ENCODE measurements at places on chromosomes 2 and 18. TPM values are rescaled to one million over a fixed set of nuclear protein-coding genes. Genes with fewer than 3 reads are reported as not detected.

GRCh38 chr2:219037783-219038499 lies 3.4 kb downstream of the CFAP65 start:
- DNase-seq: no peak

- DNase-seq: no peak
Observed at GRCh38 chr2:42827647-42828486, 35.5 kb upstream of the HAAO start.

DNA sequence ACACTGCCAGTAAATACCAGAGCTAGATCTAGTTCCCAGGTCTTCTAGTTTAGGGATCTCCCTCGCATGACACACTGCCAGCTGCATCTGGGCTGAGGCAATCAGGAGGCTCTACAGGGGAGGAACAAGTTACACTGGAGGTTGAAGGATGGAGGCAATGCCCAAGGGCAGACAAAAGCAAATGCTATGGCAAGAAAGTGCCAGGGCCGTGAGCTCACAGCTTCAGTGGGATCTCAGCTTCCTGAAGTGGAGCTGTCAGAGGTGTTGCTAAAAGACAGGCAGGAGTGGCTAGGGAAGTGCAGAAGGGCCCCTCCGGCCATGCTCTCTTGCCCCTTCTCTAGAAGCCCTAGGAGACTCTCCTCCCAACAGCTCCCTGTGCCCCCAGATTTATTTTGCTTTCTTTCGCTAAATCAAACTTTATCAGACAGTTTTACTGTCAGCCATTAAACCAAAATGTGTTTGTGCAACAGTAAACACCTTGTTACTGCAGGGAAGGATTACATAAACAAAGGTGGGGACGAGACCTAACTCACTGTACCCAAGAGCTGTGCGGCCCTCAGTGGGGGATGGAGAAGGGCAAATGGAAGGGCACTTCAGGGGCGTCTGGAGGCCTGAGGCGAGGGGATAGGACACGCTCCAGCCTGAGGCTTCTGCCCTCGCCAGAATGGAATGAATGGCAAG lies 39.4 kb upstream of the PKDCC start:
- no peak for DNase-seq

SP5 gene
- not detected for polyA plus RNA-seq

GRCh38 chr2:174180726-174181236 lies 67.6 kb downstream of the OLA1 start:
- DNase-seq: no peak

- no peak for DNase-seq
Observed at GRCh38 chr2:1865716-1866234, 121.5 kb upstream of the PXDN start.

- DNase-seq: no peak
Observed at GRCh38 chr2:73593680-73594079, 48.5 kb downstream of the NAT8 start.

DNA sequence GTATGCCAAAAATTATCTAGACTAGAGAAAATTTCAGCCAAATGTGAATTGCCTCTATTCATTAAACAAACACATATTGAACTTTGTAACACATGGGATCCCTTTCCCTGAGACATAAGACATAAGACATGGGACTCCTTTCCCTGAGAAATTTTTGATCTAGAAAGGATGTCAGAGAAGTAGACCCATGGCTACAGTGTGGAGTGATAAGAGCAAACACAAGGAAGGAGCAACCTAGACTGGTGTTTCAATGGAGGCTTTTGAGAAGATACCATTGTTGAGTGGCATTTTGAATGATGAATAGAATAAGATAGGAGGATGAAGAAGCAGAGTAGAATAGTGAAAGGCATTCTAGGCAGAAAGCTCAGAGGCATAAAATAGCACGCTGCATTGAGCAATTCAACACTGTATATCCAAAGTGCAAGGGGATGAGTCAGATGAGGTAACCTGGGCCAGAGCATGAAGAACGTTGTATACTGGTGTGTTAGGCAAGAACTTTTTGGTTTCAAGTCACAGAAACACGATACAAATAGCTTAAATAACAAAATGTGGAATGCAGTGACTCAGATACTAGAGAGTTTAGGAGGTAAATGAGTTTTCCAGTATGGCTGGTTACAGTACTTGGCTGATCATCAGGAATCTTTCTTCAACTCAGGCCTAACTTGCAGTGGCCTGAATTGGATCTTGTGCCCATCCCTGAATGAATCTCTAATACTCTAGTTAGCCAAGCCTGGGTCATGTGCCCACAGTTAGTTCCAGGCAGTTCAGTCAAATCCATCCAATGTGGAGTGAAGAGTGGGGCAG lies 129.8 kb upstream of the TANK start:
- DNase-seq: no peak

GRCh38 chr2:120465989-120466703 lies 120.2 kb downstream of the INHBB start:
- no peak for DNase-seq

VIT gene
- polyA plus RNA-seq: not detected

DNA sequence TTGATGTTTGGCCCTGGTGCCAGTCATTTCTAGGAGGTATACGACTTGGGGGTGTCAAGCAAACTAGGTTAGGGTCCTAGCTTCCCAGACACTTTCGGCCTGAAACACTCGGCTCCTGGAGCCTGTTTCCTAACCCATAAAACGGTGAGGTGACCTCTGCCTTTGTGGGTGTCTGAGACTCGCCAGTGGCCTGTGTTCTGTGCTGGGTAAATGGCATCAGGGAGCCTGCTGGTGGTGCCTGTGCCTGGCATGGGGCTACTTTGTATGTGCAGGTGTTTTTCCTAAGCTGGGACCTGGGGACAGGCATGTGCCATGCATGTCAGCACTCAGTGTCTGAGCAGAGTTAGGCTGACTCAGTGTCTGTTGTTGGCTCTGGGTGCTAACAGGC lies 139.2 kb downstream of the GLI2 start:
- no peak for DNase-seq

DNA sequence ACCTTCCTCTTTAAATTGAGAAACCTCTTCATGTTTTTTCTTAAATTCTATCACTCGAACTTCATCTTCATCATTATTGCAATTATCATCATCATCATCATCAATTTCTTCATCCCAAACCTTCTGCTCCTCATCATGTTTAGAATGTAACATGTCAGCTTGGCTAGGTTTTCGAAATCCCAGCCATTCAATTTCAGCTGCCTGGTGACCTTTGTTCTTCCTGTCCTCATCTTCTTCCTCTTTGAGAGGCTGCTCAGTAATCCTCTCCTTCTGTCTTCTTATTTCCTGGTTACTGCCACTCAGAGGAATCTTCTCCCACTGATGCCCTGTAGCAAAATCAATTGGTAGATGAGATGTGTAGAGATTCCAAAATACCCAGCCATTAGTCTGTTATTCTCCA lies 4.2 kb downstream of the ERMN start:
- DNase-seq: no peak

GRCh38 chr2:120430501-120430830 lies 84.5 kb downstream of the INHBB start:
- DNase-seq: no peak

- no peak for DNase-seq
Observed at GRCh38 chr2:44005846-44006245, 10.1 kb upstream of the LRPPRC start.

DNA sequence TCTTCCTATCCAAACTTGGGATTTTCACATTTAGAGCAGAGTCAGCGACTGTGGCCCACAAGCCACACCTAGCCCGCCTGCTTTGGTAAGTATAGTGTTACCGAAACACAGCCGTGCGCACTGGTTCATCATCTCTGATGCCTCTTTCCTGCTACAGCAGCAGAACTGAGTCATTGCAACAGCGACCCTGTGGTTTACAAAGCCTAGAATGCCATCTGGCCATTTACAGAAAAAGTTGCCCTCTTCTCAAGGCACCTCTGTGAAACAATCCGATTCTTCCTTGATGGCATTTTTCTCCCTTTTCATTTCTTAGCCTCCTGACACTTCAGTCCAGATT lies 10.7 kb upstream of the IAH1 start:
- no peak for DNase-seq

- no peak for DNase-seq
Observed at GRCh38 chr2:174442546-174443510, 44.0 kb downstream of the GPR155 start.

- no peak for DNase-seq
Observed at GRCh38 chr2:238869293-238870124, 21.6 kb downstream of the TWIST2 start.

DNA sequence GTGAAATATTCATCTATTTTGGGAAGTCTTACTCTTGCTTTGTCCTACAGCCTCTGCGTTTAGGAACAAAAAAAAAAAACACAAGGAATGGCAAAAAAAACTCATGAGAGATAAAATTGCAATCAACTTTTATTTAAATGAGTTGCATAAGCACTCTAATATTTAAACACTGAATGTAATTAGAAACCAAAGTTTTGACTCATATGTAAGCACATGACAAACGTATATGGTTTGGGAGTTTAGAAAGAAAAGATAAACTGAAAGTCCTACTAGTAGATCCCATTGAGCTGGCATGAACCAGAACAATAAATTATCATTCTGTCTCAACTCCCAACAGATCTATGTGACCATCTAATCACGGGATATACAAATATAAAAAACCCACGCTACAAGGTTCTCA lies 44.8 kb downstream of the REV1 start:
- DNase-seq: no peak

DNA sequence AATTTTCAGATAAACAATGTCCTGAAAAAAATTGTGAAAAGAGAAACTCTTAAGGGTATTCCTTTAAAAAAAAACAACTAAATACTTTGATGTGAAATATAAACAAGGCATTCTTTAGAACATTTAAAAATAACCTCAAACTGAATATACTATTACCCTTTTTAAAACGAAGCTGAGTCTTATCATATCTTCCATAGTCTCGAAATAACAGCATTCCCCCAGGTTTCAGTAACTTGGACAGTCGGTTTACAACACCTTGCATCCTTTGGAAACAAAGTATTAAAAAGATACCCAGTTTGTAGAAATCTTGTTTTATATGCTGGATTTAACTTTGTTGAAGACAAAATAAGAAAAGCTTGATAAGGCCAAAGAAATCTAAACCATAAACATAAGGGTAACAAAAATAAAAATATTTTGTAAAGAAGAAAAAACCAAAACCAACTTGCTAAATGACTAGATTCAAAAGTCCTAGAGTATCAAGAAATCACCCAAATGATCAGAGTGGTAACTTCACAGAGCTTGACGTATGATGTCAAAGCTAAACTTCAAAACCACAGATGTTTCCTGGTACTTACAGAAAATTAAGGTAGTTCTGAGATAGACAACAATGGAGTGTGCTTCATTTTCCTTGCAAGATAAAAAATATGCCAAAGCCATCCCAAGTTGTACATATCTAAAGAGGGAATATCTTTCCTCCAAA lies 107.8 kb downstream of the METTL8 start:
- DNase-seq: no peak

NEDD4L gene
- polyA plus RNA-seq: 12.1 TPM

DNA sequence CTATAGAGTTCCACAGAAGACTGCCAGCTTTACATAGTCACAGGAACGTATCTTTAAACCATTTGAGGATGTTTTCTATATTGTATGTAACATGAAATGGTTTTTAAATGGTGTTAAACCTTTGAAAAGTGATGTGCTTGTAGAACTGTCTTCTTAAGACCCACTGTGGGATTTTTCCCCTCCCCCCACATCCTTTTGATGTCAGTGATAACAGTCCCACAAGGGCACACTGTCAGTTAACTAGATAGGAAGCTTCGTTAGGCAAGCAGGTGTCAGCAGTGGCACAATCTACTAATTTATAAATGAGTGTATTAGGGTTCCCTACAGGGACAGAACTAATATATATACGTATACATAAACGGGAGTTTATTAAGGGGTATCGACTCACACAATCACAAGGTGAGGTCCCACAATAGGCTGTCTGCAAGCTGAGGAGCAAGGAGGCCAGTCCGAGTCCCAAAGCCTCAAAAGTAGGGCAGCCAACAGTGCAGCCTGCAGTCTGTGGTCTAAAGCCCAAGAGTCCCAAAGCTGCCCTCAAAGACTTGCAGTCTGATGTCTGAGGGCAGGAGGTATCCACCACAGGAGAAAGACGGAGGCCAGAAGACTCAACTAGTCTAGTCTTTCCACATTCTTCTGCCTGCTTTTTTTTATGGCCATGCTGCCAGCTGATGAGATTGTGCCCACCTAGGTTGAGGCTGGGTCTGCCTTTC lies 23.8 kb upstream of the HNRNPLL start:
- no peak for DNase-seq

- no peak for DNase-seq
Observed at GRCh38 chr18:616380-616995, 19.7 kb downstream of the CLUL1 start.

GRCh38 chr18:74334242-74334893 lies 18.7 kb downstream of the C18orf63 start:
- no peak for DNase-seq

ANKMY1 gene
- polyA plus RNA-seq: 9.3 TPM

POMC gene
- 11.0 TPM for polyA plus RNA-seq

- DNase-seq: no peak
Observed at GRCh38 chr2:210046851-210047500, 44.5 kb downstream of the RPE start.

GRCh38 chr2:74535440-74535965 lies 5.8 kb downstream of the HTRA2 start:
- no peak for DNase-seq

GRCh38 chr18:11320986-11321385 lies 171.6 kb upstream of the PIEZO2 start:
- DNase-seq: no peak

TSHZ1 gene
- 2.7 TPM for polyA plus RNA-seq

DNA sequence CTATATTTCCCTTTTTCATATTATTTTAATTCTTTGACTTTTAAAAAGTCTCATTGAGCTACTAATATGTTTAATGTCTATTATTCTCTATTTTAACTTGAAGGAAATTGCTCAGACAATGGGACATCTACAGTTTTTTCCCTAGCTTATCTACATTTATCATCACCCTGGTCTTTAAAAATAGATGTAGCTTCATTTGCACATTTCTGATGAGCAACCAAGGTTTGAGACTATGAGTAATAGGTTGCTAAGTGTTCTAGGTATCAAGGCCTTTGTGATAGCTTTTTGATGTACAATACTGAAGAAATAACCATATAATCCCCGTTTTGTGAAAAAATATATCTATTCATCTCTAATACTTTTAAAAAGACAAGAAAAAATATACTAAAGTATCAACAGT lies 47.0 kb downstream of the STAT4 start:
- no peak for DNase-seq

MALL gene
- polyA plus RNA-seq: not detected

DNA sequence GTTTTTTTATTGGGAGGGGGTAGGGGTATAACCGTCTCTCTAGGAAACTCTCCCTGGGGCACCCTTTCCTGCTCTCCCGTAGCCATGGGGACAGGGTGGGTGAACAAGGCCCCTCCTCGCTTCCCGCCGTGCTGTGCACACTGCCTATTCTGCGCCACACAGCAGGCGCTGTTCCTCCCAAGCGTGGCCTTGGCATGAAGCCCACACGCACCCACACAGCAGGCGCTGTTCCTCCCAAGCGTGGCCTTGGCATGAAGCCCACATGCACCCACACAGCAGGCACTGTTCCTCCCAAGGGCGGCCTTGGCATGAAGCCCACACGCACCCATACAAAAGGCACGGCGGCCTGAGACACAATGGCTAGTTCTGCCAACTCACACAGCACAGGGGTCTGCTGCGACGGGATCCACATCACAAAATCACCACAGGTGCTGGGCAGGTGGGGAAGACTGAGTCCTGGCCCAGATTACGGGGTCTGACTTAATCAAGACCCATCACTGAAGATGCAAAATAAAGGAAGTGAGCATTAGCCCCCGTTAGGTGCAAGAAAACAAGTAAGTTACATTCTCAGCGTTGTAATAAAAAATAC lies 46.6 kb upstream of the TPO start:
- no peak for DNase-seq

GALNT14 gene
- 5.0 TPM for polyA plus RNA-seq

All from GM12878 (cell line).